ENCODE measurements at places on chromosomes 13 and 19. TPM values are rescaled to one million over a fixed set of nuclear protein-coding genes. Genes with fewer than 3 reads are reported as not detected.
A peak's percentile ranks its signal among the peaks of the same experiment; 100 is the strongest.

DNA sequence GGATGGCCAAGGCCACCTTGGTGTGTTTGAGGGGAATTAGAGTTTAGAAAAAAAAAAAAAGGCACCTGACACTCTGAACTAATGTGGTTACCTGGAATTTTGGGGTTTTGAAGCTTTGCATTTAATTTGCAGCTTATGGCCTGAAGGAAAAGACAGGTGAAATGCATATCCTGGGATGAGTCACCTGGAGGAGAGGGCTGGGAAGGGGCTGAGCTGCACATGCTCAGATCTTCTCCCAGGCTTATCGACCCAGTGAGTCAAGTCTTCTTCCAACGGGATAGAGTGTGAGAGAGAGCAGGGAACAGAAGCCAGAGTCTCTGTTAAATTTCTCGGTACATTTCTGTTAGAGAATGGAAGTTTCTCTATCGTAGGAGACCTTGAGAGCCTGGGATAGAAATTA is 29.7 kb upstream of the ALOX5AP start:
- no peak for DNase-seq

GRCh38 chr19:50794876-50795663 is 4.9 kb downstream of the ACP4 start:
- no peak for DNase-seq

DNA sequence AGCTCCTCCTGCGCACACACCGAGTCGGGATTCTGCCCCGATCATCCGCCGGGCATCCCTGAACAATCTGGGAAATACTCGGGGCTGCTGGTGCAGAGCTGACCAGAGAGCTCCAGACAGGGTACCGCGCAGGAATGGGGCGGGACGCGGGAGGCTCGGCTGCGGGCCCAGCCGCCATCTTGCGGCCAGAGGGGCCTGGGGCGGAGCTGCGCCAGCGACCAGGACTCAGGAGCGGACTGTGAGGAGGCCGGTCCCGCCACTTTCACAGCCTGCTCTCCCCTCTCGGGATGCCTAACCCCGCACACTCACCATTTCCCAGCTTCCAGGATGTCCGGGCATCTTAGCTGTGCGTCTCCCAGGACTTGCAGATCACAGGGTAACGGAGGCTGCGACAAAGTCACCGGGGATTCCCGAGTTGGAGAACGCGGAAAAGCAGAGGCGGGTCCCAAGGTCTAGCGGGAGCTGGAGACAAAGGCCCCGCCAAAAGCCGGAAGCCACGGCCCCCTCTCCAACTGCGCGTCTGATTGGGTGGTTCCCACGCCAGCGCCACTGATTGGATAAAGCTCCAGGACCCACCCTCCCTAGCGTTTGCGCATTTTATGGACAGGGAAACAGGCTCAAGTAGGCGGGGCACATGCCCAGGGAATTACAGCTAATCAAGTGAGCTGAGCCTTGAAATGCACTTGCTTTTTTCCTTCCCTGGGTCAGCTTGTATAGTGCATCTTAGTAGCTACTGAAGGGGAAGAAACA is 15.8 kb upstream of the ZNF43 start:
- DNase-seq: peak; percentile 94

GRCh38 chr13:68806125-68806524 is 1301.5 kb upstream of the ATXN8OS start:
- no peak for DNase-seq

GRCh38 chr19:6041071-6041470 is 63.1 kb upstream of the RANBP3 start:
- DNase-seq: no peak

GRCh38 chr13:93079294-93079693 is 147.3 kb upstream of the GPC6 start:
- DNase-seq: no peak

DNA sequence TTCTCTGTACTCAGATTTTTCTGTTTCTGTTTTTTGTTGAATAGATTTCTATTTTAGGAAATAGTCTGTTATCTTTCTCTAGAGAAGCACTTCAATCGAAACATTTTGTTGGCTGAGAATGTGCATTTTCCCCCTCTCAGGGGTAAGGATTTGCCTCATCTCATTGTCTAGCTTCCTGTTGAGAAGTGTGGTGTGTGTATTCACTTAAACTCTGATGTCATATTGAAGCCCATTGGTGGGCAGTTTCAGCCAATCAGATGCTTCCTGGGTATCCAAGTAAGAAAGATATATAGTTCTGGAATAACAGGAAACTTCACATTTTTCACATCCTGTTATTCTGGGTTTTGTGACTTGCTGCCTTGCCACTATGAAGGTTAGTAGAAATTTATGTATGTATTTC is 87.6 kb downstream of the ARHGEF7 start:
- no peak for DNase-seq

DNA sequence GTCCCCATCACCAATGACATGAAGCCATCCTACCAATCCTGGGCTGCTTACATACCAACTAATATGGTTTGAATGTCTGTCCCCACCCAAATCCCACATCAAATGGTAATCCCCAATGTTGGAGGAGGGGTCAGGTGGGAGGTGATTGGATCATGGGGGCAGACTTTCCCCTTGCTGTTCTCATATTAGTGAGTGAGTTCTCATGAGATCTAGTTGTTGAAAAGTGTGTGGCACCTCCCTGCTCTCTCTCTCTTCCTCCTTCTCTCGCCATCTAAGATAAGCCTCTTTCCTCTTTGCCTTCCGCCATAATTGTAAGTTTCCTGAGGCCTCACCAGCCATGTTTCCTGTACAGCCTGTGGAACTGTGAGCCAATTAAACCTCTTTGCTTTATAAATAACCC is 53.6 kb upstream of the FAM124A start:
- DNase-seq: no peak

- no peak for DNase-seq
These were observed 1.3 kb upstream of the LCP1 start for GRCh38 chr13:46183018-46183946.

DNA sequence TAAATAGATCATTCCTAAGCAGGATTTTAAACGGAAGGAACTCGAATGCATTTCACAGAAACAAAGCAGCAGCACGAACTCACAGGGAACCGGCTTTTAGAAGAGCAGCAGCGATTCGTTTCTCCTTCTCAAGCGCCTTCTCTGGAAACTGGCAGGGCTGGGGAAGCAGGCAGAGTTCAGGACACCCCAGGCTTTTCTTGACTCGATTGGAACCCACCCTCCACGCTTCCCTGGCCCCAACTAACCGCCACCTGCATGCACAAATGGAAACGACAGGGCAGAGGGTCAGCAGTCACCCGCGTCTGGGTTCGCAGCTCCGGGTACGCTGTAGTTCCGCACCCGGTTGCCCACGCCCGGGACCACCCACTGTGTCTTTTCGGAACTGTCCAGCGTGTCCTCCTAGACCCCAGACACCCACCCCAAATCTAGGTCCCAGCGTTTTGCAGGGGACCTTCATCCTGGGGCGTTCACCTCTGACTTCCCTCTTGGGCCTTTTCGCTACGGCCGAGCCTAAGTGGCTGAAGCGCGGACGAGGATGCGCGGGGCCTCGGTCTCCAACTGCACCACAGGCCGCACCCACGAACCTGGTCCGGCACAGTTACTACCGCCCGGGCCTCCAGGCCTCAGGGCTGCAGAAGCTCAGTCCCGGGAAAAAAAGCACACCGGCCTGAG is 500 bp downstream of the ZFP30 start:
- peak; percentile 13 for DNase-seq

DNA sequence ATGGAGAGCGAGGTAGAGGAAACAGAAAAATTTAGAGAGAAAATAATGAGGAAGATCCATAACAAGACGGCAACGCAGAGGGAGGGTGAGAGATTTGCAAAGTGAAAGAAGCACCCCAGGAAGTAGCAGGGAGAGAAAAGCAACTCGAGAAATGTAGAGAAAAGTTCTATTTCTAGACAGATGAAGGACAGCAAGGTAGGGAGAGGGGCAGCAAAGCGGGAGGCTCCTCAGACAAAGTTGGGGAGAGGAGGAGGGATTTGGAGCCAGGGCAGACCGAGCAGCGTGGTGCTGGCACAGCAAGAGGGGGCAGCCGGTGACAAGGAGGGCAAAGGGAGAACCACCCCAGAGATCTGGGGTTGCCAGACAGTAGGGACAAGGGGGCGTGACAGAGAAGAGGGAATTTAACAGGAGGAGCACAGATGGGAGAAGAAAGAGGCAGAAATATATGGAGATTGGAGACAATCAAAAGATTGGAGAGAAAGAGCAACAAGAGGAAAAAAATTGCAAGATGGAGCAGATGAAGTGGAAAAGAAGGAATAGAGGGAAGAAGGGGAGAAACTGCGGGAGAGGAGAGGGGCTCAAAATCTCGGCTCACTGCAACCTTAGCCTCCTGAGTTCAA is 989 bp downstream of the ZNF766 start:
- DNase-seq: no peak

DNA sequence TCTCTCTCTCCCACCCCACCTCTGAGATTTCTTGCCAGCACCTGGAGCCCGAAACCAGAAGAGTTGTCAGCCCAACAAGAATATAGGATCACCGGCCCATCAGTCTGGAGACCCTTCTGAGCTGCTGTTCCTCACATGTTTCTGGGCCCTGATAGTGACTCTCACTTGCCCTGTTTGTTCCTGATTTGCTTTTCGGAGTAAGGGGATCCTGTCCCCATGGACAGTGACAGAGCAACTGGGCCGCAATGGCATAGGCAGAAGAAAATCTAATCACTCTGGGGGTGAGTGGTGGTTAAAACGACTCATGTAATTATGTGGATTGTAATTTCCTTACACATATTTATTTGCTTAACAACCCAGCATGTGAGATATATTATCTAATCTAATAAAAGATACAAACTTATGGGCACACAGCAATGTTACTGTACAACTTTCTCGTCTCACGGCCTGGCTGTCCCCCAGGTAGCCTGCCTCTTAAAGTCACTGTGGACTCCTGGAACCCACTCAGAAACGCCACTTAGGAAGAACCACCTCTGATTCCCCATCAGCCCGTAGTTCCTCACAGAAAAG is 663 bp upstream of the SMAD9 start:
- no peak for DNase-seq

DNA sequence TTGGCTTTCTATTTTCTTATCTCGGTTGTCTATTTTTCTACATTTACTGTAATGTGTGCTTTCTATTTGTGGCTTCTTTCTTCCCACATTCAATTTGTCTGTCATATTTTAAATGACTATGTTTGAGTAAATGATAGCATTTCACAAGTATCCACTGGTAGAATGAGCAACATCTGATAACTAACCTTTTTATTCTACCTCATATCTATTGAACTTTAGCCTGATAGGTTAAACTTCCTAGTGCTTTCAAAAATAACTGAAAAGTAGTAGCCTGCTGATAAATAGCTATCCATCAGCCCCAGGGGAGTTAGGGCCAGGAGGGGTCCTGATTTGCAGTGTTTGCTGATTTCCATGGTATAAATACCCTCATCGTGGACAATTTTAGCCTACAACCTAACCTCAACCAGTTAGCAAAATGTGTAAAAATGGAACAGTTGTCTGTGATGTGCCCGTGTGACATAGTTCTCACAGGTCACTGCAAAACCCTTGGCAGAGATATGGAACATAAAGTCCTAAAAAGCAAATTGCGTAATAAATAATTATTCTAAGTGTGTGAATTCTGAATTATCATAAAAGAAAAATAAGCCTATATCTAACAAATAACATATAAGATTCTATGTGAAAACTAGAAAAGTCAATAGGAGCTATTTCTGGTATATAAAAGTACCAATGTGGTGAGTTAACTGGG is 32.1 kb downstream of the KCTD12 start:
- no peak for DNase-seq

ZNF439 gene
- 4.8 TPM for total RNA-seq

MTIF3 gene
- total RNA-seq: 140 TPM

SLC25A41 gene
- 0.16 TPM for total RNA-seq
